ENCODE measurements at places on chromosomes 12 and 14.

DNA sequence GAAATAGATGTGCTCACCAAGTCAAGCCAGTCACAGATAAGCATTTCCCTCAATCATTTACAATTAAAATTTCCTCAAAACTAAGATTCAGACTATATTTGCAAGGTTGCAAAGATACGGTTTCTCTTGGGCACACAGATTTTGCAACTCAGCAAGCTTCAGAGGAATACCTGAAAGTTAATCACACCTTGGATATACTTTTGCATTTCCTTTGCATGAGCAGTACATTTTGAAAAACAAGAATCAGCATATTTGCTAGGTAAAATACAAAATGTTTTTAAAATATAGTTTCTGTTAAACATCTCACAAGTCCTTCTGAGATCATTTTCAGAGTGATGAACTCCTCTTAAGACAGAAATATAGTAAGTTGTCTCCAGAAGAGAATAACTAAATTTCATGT lies 336.9 kb downstream of the DUSP6 start:
- DNase-seq = no peak

DNA sequence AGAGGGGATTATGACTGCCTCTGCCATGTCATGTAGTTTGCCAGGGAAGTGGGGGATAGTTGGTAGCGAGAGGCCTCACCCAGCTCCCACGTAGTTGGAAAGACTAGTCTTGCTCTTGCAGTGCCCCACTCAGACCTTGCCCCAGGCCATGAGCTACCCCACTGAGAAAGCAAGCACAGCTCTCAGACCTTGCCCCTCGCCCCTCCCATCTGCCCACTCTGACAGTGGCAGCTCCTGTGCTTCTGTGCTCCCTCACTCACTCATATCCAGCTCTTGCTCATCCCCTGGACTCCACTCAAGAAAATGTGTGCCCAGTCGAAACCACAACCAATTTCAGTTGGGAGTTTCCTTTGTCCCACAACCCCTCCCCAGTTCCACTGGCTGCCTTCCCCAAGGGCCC lies 55.5 kb upstream of the BDKRB2 start:
- no peak for DNase-seq

DNA sequence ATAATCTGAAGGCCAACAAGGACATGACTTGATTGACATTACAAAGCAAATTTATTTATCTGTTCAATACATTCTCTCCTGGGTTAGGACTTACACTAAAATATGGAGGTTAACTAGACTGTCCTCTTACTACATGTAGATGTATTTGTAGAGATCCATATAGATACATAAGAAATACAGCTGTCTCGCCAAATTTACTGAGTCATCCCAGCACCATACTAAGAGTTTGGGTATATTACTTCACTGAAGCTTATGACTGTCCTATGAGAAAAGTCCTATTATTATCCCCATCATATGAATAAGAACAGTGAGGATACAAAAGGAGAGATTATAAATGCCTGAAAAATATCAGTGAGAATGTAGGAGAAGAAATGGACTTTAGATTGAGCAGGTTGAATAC lies 44.8 kb upstream of the ACSM4 start:
- DNase-seq = no peak

- DNase-seq = peak; percentile 36
Observed at GRCh38 chr12:57610554-57611107, 604 bp upstream of the ARHGEF25 start.

- DNase-seq = no peak
Observed at GRCh38 chr14:79588398-79588797, 622.9 kb downstream of the DIO2 start.
